Naive thymus-derived CD4-positive, alpha-beta T cell (primary cell): ENCODE measurements at places on chromosomes 1 and 21. TPM values are rescaled to one million over a fixed set of nuclear protein-coding genes. Genes with fewer than 3 reads are reported as not detected.

Gene C8B
- not detected in 2 replicates for total RNA-seq

Gene RPTN
- total RNA-seq, result not detected in 2 replicates

Gene S100A9
- total RNA-seq, result not detected in 2 replicates

Gene PUM1
- total RNA-seq, result 181 TPM

Gene ADGRB2
- total RNA-seq, result 0.18 and 0.22 TPM in 2 replicates

Gene CACNA1E
- total RNA-seq, result not detected

Gene SERINC2
- 2.7 TPM for total RNA-seq

Gene MROH7
- total RNA-seq, result 0.24 TPM

Gene DPH5
- total RNA-seq, result 26.3 TPM

Gene VWA1
- total RNA-seq, result not detected

Gene LCE1B
- total RNA-seq, result not detected

Gene IFI44
- 33.1 TPM for total RNA-seq

Gene CD164L2
- not detected in 2 replicates for total RNA-seq

Gene PKLR
- total RNA-seq, result not detected
